ENCODE measurements at places on chromosomes 7 and 10.

- no peak for DNase-seq
Observed at GRCh38 chr10:4649471-4649870, 176.5 kb upstream of the AKR1E2 start.

- DNase-seq, result no peak
Observed at GRCh38 chr7:113267885-113268284, 149.5 kb upstream of the SMIM30 start.

DNA sequence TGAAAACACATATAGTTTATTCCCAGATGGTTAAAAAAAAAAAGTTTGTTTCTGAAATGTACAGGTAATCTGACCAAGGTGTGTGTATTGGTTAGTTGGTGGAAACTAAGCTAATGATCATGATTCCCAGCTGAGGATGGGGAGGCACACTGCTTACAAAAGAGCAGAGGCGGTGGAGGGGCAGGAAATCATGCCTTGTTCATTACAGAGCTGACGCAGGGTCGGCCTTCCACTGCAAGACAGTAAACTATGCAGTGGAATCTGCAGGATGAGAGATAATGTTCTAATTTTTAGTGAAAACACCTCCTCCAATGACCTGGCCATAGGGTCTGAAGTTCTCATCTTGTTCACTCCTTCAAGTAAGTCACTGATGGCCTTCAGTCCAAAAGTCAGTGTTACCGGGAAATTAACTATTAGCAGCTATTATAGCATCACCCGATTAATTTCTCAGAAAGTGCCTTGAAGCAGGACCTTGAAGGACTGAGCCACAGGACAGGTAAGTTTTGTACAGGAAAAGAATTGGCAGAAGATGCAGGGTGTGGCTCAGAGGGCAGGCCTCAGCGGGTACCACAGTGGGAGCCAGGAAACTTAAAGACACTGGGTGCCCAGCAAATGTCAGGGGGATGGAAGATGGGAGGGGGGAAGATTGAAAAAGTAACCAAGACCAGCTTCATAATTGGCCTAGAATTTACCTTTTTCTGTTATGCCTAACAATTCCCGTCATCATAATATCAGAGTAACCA is 36.0 kb downstream of the MYOF start:
- no peak for DNase-seq

DNA sequence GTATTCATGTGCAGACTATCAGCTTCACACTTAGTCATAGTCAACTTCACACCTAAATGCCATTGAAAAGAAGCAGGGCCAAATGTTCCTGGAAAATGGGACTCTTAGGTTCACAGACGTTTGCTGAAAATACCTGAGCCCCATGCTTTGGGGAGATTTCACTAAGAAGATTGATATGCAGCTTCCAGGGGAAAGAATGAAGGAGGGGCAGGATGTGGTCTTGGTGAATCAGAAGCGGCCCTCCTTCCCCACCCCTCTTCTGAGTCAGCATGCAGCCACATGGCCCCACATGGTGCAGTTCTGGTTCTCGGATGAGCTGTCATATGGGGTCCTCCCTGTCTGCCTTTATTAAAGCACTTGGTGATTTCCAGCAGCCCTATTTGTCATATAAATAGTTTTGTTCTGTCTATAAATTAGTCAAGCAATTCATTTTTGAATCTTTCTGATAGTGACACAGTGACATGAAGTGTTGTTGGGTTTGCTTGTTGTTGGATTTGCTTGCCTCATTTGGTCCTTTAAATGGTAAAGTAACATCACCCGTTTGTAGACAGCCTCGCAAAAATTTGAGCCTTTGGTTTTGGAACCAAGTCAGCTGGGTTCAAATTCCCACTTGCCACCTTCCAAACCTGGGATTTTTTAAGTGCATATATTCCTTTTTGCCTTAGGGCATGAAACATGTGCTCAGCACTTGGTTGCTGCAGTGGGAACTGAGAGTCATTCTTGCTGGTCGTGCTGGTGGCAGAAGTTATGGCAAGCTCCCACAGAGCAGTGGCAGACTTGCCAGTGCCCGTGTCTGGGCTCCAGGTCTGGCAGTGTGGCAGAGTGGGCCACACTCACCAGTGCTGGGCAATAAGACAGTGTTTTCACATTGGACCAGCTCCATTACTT is 68.1 kb upstream of the CDK6 start:
- DNase-seq, result peak; percentile 31

GRCh38 chr10:82515256-82515655 is 640.3 kb downstream of the NRG3 start:
- DNase-seq, result no peak

DNA sequence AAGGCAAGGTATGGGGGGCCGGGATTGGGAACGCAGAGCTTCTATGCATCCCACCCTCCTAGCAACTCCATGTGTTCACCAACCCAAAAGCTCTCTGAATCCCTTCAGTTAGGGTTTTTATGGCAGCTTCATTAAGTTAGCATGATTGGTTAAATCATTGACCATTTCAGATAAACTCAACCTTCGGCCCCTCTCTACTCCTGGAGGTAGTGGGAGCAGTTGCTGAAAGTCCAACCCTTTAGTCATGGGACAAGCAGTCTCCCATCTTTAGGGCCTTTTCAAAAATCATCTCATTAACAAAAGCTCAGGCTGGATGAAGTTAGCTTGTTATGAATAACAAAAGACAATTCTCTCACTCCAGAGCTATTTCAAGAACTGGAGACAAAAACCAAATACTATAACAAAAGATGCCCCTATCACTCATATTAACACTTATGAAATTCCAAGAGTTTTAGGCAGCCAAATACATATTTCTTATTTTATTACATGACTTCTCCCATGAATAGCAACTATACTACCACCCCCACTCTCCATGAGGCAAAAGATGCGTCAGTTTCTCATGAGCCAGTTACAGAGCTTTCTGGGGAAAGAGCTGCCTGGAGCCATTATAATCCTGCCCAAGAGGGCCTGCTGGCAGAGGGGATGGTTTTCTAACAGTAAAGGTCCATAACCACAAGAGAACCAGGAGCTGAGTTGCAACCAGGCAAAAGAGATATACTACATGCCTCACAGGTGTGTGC is 44.6 kb downstream of the SLC16A12 start:
- DNase-seq, result no peak

GRCh38 chr10:117748058-117748457 is 205.5 kb downstream of the EMX2 start:
- no peak for DNase-seq

DNA sequence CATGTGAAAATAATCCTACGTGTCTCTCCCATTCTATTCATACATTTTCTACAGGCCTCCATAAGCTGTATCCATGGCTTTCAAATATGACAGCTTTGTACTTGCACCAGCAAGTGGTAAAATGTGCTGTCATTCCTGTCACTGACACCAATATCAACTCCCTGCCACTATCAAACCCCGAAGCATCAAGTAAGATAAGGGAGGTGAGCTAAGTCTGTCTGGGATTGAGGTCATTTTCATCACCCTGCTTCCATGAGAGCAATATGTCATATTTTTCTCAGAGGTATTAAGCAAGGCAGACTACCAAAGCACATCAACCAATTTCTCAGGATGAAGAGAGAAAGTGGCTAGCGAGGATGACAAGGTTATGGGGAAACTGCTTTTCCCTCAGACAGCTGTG is 11.1 kb downstream of the GPR22 start:
- no peak for DNase-seq

DNA sequence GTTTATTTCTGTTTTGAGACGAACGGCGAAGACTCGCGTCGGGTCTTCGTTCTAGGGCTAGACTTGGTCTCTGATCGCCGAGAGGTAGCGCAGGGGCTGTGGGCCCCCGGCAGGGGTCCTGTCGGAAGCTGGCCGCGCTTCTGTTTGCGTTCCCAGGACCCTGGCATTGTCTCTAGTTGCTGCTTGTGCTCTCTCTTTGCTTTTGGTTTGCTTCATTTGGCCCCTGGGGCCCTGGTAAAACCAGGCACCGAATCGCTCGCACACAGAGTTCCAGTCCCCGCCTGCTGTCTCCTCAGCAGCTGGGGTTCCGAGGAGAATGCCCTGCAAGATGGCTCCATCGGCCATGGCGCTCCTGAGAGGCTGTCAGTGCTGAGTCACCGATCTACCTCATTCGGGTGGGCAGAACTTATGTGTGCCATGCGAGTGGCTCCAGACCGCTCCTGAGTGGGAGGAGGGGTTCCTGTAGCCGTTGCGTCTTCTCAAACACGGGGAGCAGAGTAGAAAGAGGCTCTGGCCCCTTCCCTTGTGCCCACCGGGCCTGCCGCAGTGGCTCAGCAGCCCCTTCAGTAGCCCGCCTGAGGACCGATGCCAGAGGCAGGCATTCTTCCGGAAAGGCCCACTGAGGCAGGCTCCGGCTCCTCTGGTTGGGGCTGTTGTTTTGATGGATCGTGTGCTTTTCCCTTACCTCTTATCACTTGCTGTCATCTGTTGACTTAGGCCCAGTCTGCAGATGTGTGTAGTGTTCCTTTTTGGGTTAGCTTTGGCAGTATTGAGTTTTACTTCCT is 826 bp downstream of the CHPF2 start:
- DNase-seq, result peak; percentile 51

DNA sequence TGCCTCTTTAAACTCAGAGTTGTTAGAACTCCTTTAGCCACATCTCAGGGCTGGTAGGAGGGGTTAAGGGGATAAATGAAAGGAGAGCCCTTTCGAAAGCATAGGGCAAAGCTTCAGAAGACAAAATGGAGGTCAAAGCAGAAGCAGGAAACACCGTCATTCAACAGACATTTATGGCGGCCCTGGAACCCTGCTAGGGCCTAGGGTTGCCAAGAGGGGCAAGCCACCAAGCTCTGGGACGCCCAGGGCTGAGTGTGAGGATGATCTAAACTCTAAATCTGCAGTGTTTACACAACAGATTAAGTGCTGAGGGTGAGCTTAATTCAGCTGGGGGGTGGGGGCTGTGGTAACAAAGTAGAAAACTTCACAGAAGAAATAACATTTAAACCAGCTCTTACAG is 79.0 kb upstream of the NFE2L3 start:
- DNase-seq, result no peak

- no peak for DNase-seq
Observed at GRCh38 chr7:21915140-21915539, 30.6 kb downstream of the CDCA7L start.

DNA sequence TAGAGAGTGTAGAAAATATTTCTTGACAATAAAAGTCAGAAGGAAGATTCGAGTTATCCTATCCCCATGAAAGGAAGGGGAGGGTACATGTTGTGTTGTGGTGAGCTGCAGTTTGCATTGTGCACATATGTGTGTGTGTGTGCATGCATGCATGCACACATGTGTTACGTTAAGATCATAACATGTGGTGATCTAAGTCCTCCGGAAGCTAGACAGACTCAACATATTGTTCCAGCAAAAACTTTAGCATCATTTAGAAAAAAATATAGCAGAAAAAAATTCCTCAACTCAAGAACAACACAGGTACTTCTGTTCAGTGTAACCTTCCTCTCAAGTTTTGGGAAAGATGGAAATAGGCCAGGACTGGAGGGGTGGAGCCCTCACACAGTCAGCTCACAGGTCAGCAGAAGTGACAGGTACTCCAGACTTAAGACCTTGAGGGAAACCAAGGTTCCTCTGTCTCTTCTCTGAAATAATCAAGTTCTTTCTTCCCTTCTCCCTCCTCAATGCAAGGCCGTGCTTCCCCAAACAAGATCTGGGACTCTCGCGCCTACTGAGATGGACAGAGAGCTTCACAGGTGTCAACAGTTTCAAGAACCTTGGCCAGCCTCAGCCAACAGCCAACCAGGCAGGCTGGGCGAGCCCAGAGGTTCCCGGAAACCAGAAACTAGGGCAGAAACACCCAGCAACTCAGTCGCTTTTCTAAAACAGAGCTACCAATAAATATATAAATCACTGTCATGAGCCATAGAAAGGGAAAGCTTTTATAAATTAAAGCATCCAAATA is 205.2 kb downstream of the FAM107B start:
- DNase-seq, result no peak

- no peak for DNase-seq
Observed at GRCh38 chr10:73340121-73340520, 18.5 kb downstream of the CFAP70 start.

GRCh38 chr7:97187067-97187466 is 69.6 kb downstream of the SDHAF3 start:
- DNase-seq, result no peak

DNA sequence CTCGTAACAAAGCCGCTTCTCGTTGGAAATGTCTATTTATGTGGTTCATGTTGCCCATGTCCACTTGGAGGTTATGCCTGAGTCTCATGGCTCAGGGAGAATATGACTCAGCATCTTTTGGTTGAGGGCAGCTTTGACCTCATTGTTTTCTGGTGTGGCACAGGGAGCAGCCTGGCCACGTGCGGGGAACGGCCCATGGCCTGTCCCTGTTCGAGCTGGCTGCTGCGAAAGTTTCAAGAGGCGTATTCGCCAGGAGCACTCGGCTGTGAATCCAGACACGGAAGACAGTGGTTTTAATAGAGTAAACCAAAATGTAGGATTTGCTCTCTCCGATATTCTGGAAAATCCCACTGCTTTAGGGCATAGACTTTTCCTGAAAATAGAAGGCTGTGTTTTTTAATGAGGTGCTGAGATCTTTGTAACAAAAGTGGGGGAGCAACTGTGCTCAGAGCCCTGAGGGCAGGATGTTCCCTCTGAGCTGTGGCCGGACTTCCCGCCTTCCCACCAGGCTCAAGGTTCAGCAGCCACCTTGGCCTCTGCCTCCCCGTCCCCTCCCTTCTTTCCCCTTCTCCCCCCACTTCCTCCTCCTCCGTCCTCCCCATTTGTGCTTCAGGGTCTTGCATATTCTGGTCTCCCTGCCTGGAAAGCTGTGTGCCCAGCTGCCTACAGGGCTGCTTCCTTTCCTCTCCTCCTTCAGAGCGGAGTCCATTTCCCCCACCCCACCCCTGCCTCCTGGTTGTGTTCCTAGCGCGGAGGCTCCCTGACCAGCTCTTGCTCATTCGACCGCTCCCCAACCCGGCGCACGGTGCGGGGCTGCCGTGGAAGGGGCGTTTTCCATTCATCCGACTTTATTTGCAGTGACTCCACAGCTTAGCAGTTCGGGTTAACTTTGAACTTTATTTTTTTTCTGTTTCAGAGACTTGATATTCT is 642.0 kb downstream of the SDK1 start:
- DNase-seq, result no peak

DNA sequence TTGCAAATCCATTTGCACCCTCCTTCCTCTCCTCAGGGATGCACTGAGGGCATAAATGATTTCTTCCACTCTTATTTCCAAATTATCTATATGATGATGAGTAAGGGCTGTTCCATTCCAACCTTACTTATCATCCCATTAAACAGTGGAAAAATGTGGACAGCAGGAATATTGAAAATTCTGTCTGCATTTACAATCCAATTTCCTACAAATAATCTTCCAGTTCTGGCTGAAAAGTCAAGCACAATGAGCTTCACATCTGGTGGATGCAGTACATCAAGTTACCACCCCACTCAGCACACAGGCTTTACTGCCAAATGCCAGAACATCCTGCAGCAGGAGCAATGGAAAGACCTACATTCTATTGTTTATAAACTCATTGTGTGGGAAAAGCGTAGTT is 345.0 kb upstream of the STEAP1 start:
- DNase-seq, result no peak
